ENCODE measurements at places on chromosomes 7 and 10. TPM values are rescaled to one million over a fixed set of nuclear protein-coding genes. Genes with fewer than 3 reads are reported as not detected.

Gene COBL
- total RNA-seq = 70.1 TPM

DNA sequence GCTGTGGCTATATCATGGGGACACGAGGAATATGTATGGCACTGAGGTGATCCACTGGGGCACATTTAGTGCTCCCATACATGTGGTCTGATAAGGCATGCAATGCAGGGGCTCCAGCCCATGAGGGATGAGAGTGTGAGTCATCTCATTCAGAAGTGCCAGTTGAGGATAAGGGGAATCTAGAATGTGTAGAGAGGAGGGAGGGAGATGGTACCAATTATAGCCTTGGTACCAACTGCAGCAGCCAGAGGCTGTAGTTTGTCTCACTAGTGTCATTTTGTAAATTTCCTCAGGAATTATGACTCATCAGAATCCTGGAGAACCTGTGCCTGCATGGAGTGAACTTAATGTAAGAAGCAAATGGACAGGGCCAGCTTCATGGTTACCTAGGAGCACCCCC lies 46.2 kb downstream of the LAMB4 start:
- no peak for DNase-seq

GRCh38 chr7:30453921-30454320 lies 24.7 kb downstream of the NOD1 start:
- DNase-seq = no peak

DNA sequence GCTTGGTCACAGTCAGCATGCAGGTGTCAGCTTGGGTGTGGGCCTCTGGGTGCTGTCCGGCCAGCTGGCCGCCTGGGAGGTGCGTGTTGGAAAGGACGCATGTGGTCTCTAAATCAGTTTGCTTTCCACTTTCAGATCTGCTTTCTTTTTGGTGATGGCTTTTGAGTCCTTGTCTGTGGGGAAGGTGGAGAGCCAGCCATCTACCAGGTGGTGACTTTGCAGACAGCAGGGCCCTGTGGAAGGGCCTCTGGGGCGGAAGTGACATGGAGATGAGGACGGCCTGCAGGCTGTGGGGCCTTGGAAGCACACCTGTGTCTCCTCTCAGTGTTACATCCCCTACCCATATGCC lies 59.4 kb downstream of the WDR37 start:
- peak; percentile 57 for DNase-seq

- DNase-seq = no peak
Measured at GRCh38 chr10:84204122-84204521, 9.8 kb downstream of the CDHR1 start.
